ENCODE measurements at places on chromosomes 6 and 20. TPM values are rescaled to one million over a fixed set of nuclear protein-coding genes. Genes with fewer than 3 reads are reported as not detected.
A peak's percentile ranks its signal among the peaks of the same experiment; 100 is the strongest.

Gene RIMS4
- total RNA-seq: 0.29 TPM

Gene KIF13A
- 61.5 TPM for total RNA-seq

- no peaks in the 10 kb centered on the region for H3K4me1 ChIP-seq
- no peak overlapping the region for H3K27ac ChIP-seq
- peaks cover 4% of the 10 kb centered on the region for H3K27me3 ChIP-seq
- no peaks in the 10 kb centered on the region for H3K36me3 ChIP-seq
- no peak for DNase-seq
- no peak overlapping the region for H3K4me3 ChIP-seq
Observed at GRCh38 chr20:10177326-10177725, 41.3 kb upstream of the SNAP25 start.

DNA sequence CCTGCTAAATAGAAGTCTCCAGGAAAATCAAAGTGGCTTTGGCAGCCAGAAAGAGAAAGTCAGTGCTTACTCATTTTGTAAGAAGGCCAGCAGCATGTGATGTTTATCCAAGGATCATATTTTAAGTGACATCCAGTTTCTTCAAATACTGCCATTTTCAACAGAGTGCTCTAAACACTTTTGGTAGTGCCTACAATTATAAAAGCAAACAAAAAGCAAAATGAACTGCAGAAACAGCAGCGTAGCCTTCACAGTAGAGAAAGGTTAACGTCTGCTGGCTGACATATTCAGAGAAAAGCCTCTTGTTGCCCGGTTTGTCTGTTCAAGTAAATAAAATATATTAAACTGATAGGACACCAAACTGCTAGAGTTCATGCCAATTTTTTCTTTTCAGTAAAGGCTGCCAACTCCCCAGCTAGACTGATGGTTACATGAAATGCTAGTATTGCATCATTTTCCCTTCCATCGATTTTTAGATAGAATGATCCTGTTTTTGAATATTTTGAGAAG lies 705.7 kb upstream of the SLC35B3 start:
- no peaks in the 10 kb centered on the region for H3K27me3 ChIP-seq
- peaks cover 19% of the 10 kb centered on the region for H3K4me1 ChIP-seq
- H3K4me3 ChIP-seq: peak overlapping the region; percentile 17
- H3K27ac ChIP-seq: peak overlapping the region; percentile 35
- DNase-seq: no peak

GRCh38 chr6:46393161-46393939 lies 97.9 kb downstream of the RCAN2 start:
- no peak overlapping the region for H3K27ac ChIP-seq
- H3K27me3 ChIP-seq: no peaks in the 10 kb centered on the region
- H3K4me1 ChIP-seq: no peaks in the 10 kb centered on the region
- no peak for DNase-seq
- no peak overlapping the region for H3K4me3 ChIP-seq

GRCh38 chr6:125002406-125002741 lies 40.1 kb downstream of the RNF217 start:
- H3K36me3 ChIP-seq: no peaks in the 10 kb centered on the region
- peak overlapping the region; percentile 55 for H3K27ac ChIP-seq
- H3K27me3 ChIP-seq: no peaks in the 10 kb centered on the region
- H3K4me3 ChIP-seq: peak overlapping the region; percentile 64
- DNase-seq: no peak
- peaks cover 24% of the 10 kb centered on the region for H3K4me1 ChIP-seq

GRCh38 chr6:4351520-4352321 lies 216.3 kb upstream of the ECI2 start:
- H3K27ac ChIP-seq: peak overlapping the region; percentile 92
- H3K27me3 ChIP-seq: no peaks in the 10 kb centered on the region
- peak; percentile 96 for DNase-seq
- H3K36me3 ChIP-seq: no peaks in the 10 kb centered on the region
- peaks cover 30% of the 10 kb centered on the region for H3K4me1 ChIP-seq

Data from osteoblast (primary cell).